ENCODE measurements at places on chromosomes 7 and 10.

DNA sequence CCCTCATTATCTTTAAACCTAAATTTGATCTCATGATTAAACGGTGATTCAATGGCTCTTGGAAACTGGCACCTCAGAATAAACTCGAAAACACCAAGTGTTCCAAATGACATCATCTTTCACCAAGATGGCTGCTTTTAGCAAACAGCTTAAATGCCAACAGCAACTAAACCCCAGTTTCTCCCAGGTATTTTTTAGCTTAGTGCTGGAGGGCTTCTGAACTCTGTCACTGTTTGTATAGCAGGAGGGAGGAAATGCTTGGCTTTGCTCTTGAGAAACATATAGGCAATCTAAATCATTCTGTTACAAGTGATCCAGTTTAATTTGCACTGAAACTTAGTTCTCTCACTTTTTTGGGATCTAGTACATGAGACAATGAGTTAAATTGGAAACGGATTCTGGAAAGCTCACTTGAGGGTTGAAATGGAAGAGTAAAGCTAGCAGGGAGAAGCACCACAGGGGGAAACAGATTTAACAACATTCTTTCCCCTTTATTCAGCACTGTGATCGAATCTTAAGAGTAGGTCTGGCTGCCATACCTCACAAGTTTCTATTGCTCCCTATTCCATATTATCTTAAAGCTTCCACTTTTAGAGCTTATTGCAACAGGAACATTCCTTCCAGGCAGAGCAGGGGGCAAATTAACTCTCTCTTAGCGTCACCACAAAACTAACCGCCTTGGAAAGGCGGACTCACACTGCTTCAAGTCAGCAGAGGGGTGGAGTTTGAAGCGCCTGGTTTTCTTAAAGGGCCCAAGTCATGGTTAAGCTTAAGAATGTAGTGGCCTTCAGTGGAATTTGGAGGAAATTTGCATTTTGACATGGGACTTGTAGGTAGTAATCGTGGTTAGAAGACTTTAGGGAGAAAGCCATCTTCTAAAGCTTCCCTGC lies 1.8 kb upstream of the CCDC6 start:
- peak; percentile 63 for DNase-seq

- DNase-seq = no peak
These were observed 86.3 kb upstream of the NPS start for GRCh38 chr10:127462643-127463295.

DNA sequence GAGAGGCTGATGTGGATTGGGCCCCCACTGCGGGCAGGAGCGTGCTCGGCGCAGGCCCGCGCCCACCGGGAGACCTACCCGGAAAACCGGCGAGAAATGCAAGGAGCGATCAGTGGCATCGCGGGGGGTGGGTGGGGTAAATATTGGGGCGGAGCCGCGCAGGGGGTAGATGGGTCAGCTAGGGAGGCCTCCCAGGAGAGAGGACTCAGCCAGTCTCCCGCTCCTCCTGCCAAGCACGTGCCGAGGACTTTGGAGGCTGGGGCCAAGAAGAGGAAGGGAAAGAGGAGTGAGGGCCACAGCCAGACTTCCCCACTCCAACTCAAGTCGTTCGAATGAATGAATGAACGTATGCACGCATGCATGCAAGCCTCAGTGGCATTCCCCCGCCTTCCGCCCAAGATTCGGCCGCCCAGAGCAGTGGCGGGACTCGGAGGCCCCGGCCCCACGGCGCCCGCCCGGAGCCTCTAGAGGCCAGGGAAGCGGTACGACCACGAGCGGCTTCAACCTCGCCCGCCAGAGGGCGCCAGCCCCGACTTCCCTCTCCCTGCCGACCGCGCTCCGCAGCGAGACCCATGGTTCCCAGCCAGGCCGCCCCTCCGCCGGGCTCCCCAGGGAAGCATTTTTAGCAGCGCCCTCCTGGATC lies 3.6 kb downstream of the NPM3 start:
- DNase-seq = peak; percentile 81

- no peak for DNase-seq
These were observed 217.6 kb downstream of the TCERG1L start for GRCh38 chr10:131093795-131094366.

DNA sequence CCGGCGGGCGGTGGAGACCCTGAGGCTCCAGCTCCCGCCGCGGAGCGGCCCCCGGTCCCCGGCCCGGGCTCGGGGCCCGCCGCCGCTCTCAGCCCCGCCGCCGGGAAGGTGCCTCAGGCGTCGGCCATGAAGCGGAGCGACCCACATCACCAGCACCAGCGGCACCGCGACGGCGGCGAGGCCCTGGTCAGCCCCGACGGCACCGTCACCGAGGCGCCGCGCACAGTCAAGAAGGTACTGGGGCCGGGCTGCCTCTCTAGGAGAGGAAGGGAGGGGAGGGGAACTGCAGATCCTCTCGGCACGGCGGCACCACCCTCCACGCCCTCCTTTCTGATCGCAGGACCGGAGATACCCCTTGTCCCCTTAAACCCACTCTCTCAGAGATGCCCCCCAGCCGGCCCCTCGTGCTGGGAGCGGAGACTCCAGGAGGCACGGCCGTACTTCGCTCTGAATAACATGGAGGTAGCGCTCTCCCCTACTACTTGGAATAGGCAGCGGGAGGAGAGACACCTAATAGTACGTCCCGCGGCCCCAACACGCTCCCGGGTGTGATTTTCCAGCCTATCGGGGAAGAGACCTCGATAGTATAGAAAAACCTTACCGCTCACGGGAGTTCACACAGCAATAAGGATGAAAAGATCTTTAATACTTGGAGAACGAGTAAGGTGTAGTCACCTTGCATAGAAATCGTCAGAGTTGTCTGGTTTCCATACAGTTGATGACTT lies 538 bp downstream of the AHCYL2 start:
- peak; percentile 58 for DNase-seq

DNA sequence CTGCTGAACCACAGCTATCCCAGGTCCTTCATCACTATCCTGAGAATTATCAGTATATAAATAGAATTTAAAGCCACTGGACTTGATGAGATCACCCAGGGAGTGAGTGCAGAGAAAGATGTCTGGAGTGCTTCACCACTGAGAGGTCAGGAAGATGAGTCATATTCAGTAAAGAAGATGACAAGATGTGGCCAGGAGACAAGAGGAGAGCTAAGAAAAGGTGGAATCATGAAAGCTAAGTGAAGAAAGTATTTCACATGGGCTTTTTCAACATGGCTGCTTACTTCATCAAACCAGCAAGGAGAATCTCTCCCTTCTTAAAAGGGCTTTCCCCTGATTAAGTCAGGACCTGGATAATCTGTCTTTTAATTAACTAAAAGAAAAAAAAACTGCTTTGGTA lies 9.1 kb upstream of the PRKAR2B start:
- DNase-seq = no peak

- DNase-seq = no peak
These were observed 8.1 kb downstream of the TFPI2 start for GRCh38 chr7:93882468-93882867.

DNA sequence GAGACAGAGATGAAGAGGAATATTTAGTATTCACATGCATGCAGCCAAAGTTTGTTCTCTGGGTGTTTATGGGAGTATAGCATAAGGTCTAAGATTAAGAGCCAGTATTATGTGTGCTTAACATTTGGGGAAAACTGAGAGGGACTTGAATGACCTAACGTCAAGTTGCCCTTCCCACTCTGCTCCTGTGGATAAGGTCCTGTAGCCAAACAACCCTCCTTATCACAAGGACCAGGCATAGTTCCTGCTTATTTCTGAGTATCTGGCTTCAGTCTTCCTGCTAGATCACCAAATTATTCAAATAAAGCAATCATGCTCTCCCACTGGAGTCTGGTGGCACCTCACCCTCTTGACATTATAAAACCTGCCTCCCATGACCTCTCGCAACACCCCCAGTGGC lies 137.9 kb upstream of the SEMA3E start:
- DNase-seq = no peak

GRCh38 chr7:8783229-8783628 lies 349.8 kb downstream of the NXPH1 start:
- no peak for DNase-seq

DNA sequence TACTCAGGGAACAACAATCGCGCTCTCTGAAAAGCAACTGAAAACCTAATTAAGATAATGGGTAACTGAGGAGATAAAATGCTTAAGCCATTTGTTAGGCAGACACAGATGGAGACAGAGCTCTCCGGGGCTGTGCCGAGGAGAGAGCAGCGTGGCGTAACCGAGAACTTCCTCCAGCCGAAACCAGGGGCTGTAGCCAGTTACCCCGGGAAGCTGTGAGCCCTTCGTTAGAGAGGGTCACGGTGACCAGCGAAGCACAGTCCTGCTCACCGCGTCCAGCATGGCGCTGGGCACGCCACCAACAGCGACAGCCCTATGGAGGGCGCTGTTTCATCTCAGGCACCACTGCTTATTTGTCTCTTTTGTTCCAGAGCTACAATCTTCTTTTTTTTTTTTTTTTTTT lies 16.1 kb downstream of the PAPOLB start:
- no peak for DNase-seq

DNA sequence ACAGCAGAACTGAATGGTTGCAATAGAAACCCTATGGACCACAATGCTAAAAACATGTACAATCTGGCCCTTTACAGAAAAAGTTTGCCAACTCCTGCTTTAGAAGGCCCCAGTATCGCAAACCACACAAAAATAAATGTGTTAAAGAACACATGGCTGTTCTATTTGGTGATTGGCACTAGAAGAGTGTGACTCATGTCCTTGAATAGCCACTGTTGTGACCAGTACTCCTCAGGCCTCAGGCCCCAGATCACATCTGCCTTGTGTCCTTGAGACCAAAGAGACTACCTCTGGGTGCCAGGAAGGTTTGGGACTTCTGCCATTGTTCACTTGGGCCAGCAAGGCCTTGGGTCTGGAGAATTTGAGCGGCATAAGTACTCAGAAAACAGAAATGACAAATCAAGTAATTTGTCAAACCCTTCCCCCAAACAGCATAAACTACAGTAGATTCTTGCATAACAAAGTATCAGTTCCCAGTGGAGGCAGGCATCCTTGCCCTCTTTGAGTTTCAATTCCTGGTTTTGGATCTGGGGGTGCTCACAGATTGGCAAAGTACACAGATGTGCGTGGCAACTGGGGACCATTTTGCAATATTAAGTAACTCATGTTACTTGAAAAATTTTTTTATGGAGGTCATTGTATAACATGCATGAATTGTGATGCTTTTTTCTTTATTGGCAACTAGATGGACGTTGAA lies 50.2 kb downstream of the MTURN start:
- DNase-seq = peak; percentile 34

- no peak for DNase-seq
These were observed 82.5 kb upstream of the SP4 start for GRCh38 chr7:21345361-21345760.

DNA sequence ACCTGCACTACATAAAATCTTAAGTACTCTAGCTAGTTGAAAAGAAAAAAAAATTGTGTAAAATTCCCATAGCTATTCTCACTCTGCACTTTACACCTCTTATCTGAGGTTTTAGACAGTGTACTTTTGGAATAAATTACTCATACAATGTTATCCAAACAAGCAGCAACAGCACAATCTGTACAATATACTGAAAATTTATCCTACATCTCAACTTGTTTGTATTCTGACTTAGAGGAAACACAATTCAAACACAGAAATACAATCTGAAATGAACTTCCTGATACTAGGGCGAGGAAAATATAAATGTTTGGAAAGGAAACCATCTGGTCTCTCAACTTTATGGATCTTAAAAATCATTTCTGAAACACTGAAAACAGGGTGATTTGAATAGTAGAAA lies 381.7 kb downstream of the THSD7A start:
- DNase-seq = no peak

- no peak for DNase-seq
These were observed 62.4 kb upstream of the MDFIC start for GRCh38 chr7:114859477-114859876.

DNA sequence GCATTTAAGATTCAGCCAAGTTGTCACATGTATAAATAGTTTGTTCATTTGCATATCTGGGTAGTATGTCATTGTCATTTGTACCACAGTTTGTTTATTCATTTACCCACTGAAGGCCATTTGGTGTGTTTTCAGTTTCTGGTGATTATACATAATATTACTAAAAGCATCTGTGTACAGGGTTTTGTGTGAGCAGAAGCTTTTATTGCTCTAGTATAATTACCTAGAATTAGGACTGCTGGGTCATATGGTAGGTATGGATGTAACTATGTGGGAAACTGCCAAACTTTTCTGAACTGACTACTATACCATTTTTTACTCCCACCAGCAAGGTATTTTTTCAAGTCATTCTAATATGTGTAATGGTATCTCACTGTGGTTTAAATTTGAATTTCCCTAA lies 584.0 kb upstream of the GHITM start:
- no peak for DNase-seq

- no peak for DNase-seq
These were observed 287.2 kb downstream of the ETV1 start for GRCh38 chr7:13702251-13702650.

- no peak for DNase-seq
These were observed 31.6 kb upstream of the CCDC71L start for GRCh38 chr7:106692450-106693051.

DNA sequence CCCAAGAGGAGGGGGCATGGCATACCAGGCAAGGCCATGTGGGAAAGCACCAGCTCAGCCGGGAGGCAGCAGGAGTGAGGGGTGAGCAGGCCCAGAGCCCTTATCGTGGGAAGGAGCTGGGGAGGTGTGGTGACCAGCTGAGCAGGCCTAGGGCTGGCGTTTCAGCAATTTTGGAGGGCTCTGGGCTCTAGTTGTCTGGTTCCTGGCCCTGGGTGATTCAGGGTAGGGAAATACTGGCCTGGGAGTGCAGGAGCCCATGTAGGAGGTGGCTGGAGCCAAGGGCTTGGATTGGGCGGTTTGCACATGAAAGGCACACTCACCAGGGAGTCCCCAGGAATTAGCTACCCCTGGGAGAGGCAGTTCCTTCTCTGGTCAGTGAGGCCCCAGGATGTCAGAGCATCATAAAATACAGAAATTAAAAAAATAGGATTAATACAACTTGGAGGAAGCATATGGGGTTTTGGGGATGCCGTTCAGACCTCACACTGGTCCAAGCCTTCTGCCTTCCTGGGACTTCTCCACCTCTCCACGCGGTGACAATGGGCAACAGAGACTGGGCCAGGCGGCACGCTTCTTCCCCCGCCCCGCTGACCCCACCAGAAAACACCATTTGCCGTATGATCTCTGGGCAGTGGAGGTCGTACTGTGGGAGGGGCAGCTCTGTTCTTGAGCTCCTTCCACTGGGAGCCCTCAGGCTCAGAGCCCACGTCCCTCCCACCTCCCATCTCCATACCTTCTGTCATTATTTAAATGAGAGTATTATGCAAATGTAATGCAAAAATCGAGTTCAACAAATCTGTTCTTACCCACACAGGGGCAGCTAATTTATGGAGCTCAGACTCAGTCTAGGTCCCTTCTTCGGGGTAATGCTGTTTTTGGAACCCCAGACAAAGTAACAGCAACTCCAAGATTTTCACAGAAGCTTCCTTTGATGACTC lies 133.0 kb upstream of the FAM20C start:
- DNase-seq = no peak

Data from CD4-positive, alpha-beta T cell treated with Interleukin-17A for 1 hour (primary cell).